ENCODE measurements at places on chromosomes 1 and 21. TPM values are rescaled to one million over a fixed set of nuclear protein-coding genes. Genes with fewer than 3 reads are reported as not detected.
A peak's percentile ranks its signal among the peaks of the same experiment; 100 is the strongest.

DNA sequence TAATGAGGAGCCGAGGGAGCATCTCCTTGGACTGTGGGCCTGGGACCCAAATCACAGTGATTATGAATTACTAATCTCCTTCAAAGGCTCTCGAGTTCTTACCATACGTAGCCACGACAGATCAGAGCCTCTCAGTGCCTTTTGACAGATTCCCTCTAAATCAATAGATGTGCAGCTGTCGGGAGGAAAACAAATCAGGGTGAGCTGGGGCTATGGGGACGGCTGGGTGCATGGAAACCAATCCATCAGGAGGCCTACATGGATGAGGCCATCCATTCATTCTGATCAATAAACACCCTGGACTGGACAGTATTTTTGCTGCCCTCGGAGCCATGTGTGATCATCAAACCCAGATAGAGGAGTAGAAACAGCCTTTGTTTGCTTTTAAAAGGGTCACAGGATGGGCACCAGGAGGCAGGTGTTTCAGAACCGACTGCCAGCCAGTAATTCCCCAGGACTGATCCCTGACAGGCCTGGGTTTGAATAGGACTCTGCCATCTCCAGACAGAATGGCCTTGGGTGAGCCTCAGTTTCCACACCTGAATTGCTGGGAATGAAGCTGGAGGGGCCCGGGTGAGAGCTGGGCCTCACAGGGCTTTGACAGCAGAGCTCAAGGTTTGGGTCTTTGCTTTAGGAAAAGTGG is 532.8 kb downstream of the MATN1 start:
- no peak for DNase-seq

DNA sequence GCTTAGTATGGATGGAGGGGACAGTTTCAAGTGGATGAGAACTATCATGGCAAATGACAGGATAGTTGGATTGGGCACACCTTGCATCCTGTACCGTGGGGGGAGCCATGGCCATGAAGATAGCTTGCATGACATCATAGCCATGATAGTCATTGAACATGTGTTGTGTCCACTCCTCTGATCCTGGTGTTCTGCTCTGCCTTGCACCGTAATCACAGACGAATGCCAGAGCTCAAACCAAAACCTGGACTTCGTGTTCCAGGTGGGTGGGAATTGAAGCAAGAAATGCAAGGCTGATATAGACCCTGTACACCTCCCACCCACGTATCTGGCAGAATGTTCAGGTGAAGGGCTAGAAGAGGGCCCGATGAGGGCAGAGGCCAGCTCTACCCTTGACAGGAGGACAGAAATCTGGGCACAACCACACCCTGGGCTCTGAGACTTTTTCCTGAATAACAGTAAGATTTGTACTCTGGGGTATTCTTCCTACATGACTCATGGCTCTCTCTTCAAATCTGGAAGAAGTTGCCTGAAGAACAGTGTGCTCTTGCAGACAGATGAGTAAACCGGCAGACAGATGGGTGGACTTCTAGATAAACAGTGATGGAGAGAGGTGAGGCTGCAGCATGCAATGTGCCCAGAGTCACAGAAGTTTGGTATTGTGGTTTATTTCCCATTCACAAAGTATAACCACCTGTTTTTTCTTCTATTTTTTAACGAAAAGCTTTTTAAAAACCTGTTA is 45.0 kb downstream of the KCNJ6 start:
- peak; percentile 89 for DNase-seq

GRCh38 chr1:10208537-10208936 is 1.8 kb upstream of the KIF1B start:
- DNase-seq, result no peak

DNA sequence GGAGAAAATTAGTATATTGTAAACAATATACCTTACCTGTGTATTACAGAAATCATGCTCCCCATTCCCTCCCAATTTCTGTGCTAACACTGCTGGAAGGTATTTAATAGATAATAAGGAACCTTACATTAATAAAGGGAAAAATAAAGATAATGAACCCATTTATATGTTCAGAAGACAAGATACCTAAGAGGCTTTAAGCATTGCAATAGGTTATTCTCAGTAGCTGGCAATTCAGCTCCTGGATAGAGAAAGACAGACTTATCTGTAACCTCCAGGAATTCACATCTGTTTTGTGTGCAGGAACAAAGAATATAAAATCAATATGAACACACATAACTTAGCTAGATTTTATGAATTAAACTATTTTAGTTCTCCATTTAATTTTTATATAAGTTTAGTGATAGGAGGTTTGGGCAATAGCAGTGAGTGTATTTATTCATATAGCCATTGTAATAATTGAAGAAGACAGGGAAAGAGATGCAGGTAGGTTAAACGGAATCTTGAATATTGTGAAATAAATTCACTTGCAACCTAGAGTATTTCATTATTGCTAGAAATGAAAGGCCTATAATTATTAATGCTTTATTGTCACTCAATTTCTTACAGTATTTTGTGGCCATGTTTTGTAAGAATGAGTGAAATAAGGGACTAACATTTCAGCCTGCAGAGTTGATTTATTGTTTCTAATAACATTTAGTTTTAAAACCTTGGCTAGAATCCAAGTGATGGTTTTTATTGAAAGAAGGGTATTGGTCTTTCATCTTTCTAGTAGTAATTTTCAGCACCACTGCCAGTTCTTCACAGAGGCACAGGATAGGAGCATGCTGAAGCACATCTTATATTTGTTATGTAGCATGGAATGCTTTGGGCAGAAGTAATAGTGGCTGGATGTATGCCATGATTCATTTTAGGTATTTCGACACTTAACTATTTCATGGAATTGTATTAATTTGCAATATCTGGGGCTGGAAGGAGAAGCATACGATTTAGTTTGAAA is 1.5 kb downstream of the XPR1 start:
- peak; percentile 36 for DNase-seq

GRCh38 chr1:30264672-30265025 is 458.7 kb downstream of the MATN1 start:
- no peak for DNase-seq

DNA sequence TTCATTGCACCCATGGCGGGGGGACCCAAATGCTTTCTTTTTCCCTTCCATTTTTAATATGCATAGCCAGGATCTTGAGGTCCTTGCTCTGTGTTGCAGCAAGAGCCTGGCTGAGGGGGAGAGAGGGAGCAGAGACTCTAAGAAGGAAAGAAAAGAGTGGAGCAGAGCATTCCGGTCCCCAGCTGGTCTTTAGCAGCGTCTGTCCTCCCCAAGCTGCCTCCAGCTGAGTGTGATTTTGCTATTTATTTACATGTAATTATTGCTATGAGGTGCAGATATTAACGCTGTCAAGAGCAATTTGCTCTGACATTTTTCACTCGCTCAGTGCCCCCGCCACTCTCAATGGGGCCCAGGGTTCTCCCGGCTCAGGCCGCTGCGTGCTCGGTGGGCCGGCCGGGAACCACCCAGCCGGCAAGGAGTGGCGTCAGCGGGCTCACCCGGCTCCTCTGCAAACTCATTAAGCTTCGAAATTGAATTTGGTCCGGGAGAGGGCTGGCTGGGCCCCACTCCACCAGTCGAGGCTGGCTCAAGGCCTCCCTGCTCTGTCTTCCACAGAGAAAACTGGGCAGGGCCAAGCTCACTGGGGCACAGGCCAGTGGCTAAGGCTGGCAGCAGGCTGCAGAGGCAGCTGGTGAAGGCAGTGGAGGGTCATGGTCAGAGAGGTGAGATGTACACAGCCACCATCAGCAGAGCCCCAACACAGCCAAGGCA is 93.2 kb downstream of the PAX7 start:
- no peak for DNase-seq

DNA sequence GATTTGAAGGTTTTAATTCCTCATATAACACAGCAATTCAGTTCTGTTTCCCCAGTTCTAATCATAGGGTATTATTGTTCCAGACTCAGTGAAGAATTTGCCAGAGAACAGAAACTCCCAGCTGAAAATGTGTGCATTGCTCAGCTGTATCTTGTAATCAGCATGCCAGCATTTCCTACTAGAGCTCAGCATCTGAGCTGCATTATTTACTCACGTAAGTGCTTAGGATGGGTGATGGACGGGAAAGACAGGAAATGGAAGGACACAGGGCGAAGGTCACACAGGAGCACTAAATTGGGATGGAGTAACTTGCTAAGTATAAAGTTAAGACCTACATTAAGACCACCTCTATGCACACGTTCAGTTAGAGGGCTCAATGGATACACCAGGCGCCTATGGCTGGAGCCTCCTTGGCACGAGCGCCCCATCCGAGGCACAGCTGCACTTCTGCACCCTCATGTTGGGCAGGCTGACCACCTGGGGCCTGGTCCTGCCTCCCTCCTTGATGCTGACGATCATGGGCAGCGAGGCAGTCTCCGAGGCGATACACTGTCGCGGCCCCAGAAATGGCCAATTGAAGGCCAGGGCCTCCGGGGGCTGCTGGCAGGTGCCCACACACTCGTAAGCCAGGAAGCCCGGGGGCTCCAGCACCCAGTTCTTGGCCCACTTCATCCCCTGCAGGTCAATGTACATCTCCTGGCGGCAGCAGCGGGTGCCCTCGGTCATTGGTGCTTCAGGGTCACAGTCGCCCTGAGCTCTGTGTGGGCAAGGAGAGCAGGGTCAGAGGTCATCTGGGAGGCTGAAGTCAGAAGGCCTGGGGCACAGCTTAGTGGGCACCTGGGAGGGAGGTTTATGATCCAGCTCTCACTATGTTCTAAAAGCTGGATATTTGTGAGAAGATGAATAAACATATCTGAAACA is 3.7 kb downstream of the LEFTY2 start:
- DNase-seq, result no peak

The FCRL2 gene
- total RNA-seq, result not detected

The FMO1 gene
- total RNA-seq, result not detected
